ENCODE measurements at places on chromosomes 1 and 21.

- DNase-seq, result no peak
Observed at GRCh38 chr1:94640125-94640524, 98.6 kb upstream of the F3 start.

- no peak for DNase-seq
Observed at GRCh38 chr1:65395887-65396612, 24.4 kb upstream of the LEPR start.

- no peak for DNase-seq
Observed at GRCh38 chr1:66360285-66360724, 173.6 kb upstream of the SGIP1 start.

DNA sequence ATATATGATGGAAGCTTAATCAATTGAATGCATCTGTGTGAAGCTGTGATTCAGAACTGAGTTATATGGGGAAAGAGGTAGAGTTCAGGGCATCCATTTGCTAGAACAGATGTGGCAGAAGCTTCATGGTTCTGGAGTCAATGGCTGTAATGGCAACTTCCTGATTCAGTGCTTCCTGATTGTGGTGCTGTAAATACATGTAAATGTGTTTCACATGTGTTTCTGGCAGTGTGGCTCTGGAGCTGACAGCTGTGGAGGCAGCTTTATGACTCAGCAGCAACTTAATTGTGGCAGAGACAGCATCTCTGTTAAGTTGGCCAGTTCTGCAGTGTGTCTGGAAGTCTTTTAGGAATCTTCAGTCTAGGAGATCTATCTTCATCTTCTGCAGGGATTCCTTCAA, 226.6 kb upstream of the ZRANB2 start:
- no peak for DNase-seq

DNA sequence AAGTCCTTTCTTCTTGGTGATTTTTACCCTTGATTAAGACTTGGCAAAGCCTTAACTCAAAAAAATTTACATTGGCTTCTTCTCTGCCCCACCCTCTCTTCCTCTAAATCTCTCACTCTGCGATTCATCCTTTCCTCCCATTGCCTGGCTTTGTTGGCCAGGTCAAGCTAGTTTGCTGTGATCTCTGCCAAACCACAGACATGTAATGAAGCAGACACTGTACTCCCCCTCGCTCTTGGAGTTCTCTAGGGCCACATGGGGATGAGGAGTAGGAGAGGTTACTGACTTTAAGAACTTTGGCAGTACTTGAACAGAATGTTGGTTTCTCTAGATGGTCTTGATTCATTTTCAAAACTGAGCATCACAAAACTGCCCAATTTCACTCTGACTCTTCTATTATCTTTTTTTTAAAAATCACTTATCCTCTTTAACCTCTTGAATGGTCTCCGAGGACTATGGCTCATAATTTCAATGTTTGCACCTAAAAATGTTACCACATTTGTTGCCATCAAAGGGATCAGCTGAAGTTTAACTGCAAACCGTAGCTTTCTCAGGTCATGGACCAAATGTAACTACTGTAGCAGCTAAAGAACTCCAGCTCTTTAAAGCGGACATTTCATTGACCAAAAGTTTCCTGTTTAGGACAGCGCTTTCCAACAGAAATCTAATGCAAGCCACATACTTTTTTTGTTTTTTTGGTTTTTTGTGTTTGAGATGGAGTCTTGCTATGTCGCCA, 62.7 kb upstream of the IPO9 start:
- no peak for DNase-seq

- DNase-seq, result no peak
Observed at GRCh38 chr1:111110197-111110899, 29.5 kb downstream of the DRAM2 start.

DNA sequence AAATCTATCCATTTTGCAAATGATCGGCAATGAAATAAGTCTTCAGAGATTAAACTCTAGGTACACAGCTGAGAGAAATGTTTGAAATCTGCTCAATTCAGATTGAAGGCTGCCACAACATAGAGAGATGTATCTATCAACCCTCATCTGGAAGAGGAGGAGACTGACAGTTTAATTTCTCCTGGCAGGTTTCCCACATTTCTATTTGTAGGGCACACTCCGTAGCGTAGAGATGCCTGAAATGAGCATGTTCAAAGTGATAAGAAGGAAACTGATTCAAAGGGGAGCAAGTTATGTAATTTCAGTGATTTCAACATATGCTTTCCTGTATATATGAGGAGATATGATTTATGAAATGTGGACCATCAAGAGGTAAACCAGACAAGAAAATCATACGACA, 44.1 kb downstream of the NIBAN1 start:
- no peak for DNase-seq

DNA sequence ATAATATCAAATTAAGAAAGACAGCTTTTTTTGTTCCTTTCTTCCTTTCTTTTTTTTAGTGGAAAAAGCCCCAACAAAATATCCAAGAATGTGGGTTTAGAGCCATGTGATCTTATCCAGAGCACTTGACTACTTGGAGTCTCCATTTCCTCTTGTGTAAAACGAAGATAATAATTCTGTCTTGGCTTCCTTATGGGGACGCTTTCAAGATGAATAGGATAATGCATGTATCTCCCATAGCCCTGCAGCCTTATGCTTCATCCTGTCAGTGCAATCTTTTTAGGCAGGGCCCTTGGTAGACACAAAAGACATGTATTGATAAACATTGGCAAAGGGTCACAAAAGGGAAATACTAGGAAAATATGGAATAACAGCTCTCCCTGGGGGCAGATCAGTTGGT, 34.8 kb downstream of the ZBTB18 start:
- DNase-seq, result no peak

DNA sequence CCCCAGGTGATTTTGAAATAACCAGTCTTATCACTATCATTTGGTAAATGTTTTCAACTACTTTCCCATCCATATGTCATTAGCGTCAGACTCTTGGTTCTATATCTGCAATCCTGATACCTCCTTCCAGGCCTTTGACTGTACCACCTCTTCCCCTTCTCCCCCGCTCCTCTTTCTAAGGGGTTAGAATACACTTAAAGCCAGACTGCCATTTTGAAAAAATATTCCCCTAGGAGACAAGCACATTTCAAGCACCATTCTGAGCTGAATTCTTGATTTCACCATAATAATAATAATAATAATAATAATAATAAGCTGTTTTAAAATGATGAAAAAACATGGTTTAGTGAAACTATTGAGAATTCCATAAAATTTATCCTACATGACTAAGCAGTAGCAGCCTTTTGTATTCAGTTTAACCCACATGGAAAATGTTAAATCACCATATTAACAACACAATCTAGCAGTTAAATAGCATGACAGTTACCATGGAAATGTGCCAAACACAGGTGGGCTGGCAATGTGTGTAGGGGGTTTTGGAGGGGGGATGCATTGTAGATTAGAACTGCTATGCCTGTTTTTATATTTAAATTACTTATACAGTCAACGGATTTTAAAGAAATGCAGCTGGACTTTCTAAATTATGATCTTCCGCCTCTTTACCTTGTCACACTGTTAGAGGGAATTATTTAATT, 480.2 kb upstream of the DEPDC1 start:
- DNase-seq, result no peak

GRCh38 chr1:25522031-25522655, 21.3 kb upstream of the LDLRAP1 start:
- DNase-seq, result no peak
